ENCODE measurements at places on chromosomes 4 and X. TPM values are rescaled to one million over a fixed set of nuclear protein-coding genes. Genes with fewer than 3 reads are reported as not detected.

The MORC4 gene
- polyA plus RNA-seq, result 21.5 TPM

The NAP1L3 gene
- polyA plus RNA-seq, result 14.6 TPM

The SSX1 gene
- polyA plus RNA-seq, result not detected

The RHOXF1 gene
- polyA plus RNA-seq, result 3.0 TPM

The TMPRSS11D gene
- polyA plus RNA-seq, result 0.13 TPM

The AWAT2 gene
- not detected for polyA plus RNA-seq

The SYNPO2 gene
- 14.3 TPM for polyA plus RNA-seq

The RPL39 gene
- polyA plus RNA-seq, result 2,143 TPM

- no peak for DNase-seq
Observed at GRCh38 chrX:74579597-74580198, 34.7 kb downstream of the RLIM start.

GRCh38 chr4:89248879-89249281 lies 58.7 kb downstream of the GPRIN3 start:
- no peak for DNase-seq

GRCh38 chr4:2247128-2248043 lies 5.5 kb upstream of the HAUS3 start:
- no peak for DNase-seq

DNA sequence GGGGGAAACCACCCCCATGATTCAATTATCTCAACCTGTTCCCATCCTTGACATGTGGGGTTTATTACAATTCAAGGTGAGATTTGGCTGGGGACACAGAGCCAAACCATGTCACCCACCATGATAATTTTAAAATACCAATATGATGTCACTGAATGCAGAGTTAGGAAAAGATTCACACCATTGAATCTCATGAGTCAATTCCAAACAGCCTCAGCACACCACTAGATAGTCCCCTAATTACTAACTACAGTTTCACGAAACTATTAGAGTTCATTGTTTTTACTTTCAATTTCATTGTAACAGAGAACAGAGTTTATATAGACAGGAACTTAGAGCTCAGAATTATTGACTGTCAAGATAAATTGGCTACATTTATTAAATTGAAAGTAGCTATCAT lies 410.2 kb downstream of the FAM47A start:
- no peak for DNase-seq

Measured in left kidney (tissue), 8 donors.